ENCODE measurements at places on chromosomes 3 and 15. TPM values are rescaled to one million over a fixed set of nuclear protein-coding genes. Genes with fewer than 3 reads are reported as not detected.

Gene RBP2
- total RNA-seq, result not detected

- peak; percentile 39 for DNase-seq
These were observed 1.2 kb upstream of the ABHD17C start for GRCh38 chr15:80693682-80694610.

Gene SPATA12
- under 0.01 TPM for total RNA-seq

- DNase-seq, result peak; percentile 44
These were observed 36.6 kb downstream of the PSTPIP1 start for GRCh38 chr15:77031376-77032050.

DNA sequence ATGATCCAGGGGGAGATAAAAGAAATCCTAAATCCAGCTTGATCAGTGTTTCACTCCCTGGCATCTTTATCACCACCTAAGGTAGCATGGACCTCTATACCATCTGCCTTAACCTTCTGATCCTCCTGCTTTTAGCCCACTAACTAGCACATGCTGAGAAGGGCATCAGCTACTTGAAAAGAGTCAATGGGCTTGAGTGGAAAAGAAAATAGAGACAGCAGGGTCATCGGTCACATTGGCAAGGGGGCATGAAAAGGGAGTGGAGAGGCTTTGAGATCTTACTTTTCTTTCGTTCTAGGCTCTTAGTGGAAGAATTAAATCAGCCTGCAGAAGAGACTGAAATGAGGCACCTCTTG lies 239 bp upstream of the ZFYVE19 start:
- DNase-seq, result no peak

DNA sequence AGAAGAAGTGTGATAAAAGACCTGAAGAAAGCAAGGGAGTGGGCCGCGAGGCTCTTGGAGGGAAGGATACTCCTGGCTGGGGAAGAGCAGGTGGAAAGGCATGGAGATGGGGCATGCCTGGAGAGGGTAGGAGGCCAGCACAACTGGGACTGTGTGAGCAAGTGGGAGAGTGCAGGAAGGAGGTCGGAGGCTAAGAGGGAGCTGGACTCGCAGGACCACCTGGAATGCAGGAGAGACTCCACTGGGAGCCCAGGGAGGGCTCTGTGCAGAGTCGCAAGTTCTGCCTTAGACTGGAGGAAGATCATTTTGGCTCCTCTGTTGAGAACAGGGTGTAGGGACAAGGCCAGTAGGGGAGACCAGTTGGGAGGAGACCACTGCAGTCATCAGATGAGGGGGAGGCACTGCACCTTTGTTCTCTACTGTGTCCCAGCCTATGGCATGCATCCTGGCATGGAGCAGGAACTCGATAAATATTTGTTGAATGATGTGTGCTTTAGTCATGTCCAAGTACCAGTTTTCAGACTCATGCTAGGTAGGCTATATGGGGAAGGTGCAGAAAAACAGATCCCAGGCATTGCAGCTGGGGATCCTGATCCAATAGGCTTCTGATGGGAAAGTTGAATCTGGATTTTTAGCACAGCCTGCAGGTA lies 13.7 kb downstream of the FAM107A start:
- no peak for DNase-seq

DNA sequence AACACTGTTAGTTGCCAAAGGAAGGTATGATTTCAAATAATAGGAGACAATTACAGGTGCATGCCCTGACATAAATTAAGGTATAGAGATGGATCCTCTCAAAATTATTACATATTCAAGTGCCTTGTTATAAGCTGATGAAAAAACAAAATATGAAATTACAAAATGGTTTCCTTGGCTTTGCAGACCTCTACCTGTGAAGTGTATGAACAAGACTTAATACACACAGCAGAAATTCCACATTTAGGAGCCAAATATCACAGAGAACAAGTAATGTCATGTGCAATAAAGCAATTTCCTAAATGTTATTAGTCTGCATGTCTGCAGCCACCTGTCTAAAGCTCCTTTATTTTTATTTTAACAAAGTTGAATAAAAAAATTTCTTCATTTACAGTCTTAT lies 151.5 kb downstream of the ALCAM start:
- DNase-seq, result no peak

Gene DPPA2
- not detected for total RNA-seq

Gene SEMA3B
- 4.3 TPM for total RNA-seq

Gene SMC4
- 77.8 TPM for total RNA-seq

Gene STRIT1
- not detected for total RNA-seq

Gene BCL2A1
- total RNA-seq, result 4.5 TPM

DNA sequence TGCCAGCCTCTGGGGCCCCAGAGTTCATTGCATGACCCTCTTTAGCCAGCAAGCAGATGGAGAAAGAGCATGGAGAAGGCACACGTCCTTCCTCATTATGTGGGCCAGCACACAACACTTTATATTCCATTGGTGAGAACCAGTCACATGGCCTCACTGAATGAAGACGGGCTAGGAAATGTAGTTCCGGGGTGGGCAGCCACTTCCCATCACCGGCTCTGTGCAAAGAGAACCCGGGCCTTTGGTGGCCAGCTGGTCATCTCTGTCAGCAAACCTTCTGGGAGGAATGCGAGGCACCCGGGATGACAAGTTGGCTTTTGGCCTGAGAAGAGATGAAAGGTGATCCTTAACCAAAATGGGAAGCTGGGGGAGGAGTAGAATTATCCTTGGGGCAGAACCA lies 90.2 kb upstream of the VGLL4 start:
- DNase-seq, result no peak

- DNase-seq, result no peak
These were observed 1052.4 kb downstream of the TUSC7 start for GRCh38 chr3:117761703-117762620.

GRCh38 chr3:25133588-25133987 lies 294.5 kb upstream of the RARB start:
- DNase-seq, result no peak

Gene CKMT1B
- not detected for total RNA-seq

- no peak for DNase-seq
These were observed 289.5 kb upstream of the TRIM42 start for GRCh38 chr3:140388202-140388922.

DNA sequence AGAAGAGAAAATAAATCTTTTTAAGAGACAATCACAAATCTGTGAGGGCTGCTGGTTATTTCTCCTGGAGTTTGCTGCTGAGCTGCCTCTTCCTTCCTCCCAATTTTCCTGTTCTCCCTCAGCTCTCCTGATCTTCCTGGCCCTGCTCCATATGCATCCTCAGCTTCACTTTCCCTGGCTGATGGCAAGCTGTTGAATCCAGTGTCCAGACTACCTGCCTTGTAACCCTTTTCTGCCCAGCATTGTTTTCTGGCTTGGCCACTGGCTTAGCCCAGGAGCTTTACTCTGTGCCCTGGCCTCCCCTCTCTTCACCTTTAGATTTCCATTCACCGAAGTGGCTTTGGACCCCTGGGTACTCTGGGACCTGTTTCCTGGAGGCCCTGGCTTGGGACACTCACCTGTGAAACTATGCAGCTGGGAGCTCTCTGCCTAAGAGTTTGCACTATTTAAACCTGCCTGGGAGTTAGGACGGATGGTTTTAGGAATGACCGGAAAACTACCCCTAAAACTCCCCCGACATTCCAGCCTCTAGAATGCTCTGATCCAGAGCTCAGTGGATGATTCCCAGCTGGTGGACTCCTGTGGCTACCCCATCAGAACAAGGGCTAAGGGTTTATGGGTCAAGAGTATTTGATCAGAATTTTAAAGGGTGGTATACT lies 90.0 kb downstream of the RBPMS2 start:
- DNase-seq, result no peak

All from IMR-90 (cell line).